ENCODE measurements at places on chromosomes 6 and 20. TPM values are rescaled to one million over a fixed set of nuclear protein-coding genes. Genes with fewer than 3 reads are reported as not detected.

Gene SSTR4
- total RNA-seq, result not detected

Gene HMGN4
- total RNA-seq, result 90.0 TPM

Gene SYNGAP1
- 24.9 TPM for total RNA-seq

Gene PDYN
- not detected for total RNA-seq

Gene NKX2-4
- not detected for total RNA-seq

Gene HTR1E
- not detected for total RNA-seq

Gene ADGRF5
- total RNA-seq, result not detected

Gene TEAD3
- total RNA-seq, result 0.90 TPM

Gene C20orf202
- total RNA-seq, result not detected

All from CD8-positive, alpha-beta memory T cell (primary cell).